Trophoblast cell (in vitro differentiated cells and primary cell): ENCODE measurements at places on chromosomes 6 and 20.

DNA sequence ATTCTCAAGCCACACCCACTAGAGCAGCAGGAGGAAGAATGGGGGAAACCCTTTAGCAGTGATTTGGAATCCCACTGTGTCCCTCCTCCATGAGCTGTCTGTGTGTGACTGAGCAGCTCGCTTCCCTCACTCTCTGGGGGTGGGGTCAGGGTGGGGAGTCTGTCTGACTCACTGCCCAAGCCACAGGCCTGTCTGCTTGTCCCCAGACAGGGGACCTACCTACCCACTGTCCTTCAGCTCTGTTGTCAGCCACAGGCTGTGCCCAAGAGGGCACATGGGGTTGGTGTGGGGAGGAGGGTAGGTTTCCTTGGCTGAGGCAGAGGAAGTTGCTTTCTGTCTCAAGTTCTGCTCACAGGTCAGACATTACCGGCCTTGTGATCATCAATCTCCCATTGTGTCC lies 127.0 kb downstream of the MAFB start:
- peak; percentile 14 for DNase-seq

DNA sequence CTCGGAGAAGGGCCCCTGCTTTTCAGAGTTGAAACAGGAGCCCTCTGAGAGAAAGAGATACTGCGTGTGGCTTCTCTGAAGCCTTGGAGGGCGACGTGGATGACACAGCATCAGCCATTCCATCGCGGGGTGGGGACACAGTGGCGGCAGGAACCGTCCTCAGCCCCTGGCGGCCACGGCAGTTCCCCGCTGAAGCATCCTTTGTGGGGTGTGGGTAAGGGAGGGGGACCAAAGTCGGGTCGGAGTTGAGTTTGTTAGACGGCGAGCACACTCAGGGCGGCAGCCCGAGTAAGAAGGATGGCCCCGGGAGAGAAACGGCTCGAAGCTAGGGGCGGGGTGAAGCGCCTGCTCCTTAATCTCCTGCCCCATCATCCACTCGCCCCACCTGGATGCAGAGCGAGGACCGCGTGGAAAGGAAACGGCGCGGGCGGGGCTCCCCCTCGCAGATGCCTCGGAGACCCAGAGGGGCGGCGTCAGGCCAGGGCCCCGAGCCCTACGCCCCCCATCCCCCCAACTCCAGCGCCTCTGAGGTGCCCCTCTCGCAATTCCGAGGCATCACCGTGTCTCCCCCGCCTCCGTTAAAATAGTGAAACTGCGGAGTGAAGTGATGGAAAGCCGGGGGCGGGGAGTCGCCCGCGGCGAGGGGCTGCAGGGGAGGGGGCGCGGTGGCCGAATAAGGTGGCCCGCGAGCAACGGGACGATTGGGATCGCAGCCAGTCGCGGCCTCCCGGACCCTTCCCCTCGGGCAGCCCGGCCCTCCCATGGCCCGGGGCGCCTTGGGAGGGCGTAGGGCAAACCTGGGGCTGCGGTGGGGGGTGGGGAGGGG lies 796 bp upstream of the RREB1 start:
- peak; percentile 43 for DNase-seq

GRCh38 chr6:138278326-138278725 lies 60.0 kb upstream of the PBOV1 start:
- DNase-seq = no peak

DNA sequence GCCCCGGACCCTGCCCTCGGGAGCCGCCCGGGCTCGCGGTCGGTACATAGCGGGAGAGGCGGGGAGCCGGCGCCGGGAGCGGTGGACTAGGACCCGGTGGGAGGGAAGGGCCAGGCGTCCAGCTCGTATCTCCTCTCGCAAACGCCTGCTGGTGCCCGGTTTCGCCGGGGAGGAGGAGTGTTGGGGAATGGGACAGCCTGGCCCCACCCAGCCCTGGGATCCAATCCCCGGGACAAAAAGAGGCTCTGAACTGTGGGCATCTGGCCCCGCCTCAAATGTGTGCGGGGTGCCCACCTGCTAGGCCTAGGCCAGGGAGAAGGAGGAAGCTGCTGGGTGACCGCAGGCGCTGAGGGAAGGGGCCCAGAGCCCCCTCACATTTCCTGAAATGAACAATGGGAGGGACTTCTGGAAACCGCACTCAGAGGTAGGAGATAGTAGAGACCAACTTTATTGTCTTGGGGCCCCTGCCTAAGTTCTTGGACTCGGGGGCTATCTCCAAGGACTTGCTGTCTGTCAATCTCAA lies at the start of gene KCNK17:
Gene KCNK17 (minus strand): TSS at position 147 of the 523 bp plus-strand sequence. CDS start 99 bp downstream, at position 48.
- DNase-seq = no peak

GRCh38 chr20:2292416-2293110 lies 3.2 kb upstream of the TGM3 start:
- peak; percentile 33 for DNase-seq

GRCh38 chr6:41176189-41176588 lies 13.3 kb upstream of the TREM2 start:
- no peak for DNase-seq

DNA sequence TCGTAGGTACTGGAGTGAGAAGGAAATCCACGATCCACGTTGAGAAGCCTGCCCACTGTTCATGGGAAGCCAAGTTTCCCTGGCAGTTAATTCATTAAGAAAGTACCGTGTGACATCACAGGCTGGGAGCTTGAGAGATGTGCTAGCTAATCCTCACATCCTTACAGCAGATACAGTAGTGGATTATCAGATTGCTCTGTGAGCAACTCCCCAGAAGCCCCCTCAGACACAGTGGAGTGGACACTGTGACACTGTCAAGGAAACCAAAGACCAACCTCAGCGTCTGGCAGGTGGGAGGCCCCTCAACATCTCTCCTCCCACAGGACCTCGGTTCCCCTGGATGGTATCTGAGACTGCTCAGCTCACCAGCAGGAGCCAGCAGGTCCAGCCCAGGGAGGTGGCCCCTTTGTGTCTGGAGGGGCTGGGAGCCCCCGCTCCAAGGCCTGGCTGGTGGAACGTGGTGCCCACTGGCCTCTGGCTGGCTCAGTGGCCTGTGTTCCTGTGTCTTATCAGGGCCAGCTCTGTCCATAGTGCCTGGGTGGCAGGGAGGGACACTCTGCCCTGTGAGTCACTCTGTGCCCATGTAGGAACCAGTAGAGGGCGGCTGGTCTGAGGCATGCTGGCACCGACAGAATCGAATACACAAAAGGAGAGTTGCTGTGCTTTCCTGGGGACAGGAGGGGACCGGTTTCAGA lies 7.2 kb downstream of the PYGB start:
- no peak for DNase-seq
